ENCODE measurements at places on chromosomes 1 and 21.

DNA sequence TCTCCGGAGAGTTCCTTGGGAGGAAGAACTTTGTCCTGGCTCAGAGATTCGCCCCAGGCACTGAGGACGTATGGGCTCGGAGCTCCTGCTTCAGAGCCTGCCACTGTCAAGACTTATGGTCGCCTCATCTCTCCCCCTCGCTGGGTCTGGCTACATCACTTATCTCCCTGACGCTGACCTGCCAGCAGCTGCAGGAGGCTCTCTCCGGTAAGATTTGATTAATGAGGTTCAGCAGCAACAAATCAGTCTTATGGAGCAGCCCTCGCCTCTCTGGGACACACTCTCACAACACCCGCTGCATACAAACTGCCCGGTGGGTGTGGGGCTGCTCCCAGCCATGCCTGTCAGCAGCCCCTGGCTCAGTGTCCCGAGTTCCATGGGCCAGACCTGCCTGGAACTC is 297.8 kb downstream of the RRAGC start:
- no peak for DNase-seq

GRCh38 chr1:225361176-225361575 is 66.7 kb downstream of the LBR start:
- DNase-seq: no peak

GRCh38 chr1:17163789-17164666 is 40.9 kb upstream of the PADI1 start:
- DNase-seq: no peak

- no peak for DNase-seq
These were observed 65.6 kb upstream of the CD1D start for GRCh38 chr1:158115126-158115525.

DNA sequence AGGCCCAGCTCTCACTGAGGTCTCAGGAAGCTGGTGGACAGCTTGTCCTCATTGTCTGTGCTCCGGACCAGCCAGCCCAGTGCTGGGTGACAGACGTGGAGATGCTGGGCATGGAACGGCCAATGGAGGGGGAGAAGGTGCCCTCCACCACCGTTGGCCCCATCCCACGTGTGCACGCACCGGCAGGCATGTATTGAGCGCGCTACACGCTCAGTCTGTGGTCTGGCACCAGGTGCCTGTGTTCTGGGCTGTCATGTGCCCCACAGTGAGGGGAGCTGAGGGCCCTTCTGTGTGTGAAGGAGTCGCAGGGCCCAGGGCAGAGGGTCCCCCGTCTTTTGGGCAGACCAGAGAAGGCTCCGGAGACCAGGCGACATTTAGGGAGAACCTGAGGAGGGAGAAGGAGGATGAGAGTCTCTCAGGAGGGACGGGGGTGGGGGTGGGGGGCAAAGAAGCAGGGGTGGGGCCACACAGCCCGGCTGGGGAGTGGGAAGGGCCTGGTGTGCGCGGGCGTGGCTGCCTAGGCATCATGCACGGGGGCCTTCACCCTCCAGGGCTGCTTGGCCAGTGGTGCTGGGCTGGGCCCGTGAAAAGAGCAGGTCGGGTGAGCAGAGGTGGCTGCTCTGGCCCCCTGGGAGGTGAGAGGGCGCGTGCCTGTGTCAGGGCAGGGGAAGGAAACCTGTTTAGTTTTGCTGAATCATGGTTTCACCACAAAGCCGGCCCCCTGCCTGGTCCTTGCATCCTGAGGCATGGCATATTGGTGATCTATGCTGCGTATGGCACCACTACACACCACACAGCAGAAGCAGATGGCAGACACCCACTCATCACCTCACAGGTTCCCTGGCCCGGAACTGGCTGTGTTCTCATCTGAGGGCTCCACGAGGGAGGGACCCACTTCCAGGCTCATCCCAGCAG is 86.7 kb upstream of the TTC34 start:
- DNase-seq: no peak
